ENCODE measurements at places on chromosomes 7 and 10.

DNA sequence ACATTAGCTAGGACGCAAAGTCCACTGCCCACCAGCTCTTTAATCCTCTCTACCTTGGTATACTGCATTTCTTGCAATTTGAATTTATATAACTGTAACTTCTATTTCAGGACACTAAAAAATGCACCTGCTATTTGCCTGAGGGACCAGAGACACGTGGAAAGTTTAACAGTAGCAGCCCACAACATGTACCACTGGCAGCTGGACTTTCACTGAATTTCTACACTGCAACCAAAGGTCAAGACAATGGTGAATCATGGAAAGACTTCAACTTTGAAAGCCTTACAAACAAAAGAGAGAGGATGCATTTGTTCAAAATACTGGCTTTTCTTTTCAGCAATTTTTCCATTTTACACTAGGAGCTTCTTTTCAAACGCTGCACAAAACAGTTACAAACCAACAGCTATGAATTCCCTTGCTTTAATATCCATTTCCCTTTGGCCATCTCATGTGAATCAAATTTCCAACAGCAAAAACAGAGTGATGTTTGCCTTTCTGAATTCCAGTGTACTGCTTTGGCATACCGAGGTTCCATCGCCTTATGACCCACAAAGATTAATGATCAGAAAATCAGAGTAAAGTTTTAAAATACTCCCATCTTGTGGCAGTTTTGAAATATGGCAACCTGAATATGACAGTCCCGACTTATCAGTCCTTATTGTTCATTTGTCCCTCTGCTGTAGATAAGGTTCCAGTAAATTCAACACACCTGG lies 29.9 kb upstream of the HNRNPH3 start:
- DNase-seq: peak; percentile 74

- no peak for DNase-seq
Measured at GRCh38 chr10:115046686-115047236, 46.4 kb upstream of the ATRNL1 start.

DNA sequence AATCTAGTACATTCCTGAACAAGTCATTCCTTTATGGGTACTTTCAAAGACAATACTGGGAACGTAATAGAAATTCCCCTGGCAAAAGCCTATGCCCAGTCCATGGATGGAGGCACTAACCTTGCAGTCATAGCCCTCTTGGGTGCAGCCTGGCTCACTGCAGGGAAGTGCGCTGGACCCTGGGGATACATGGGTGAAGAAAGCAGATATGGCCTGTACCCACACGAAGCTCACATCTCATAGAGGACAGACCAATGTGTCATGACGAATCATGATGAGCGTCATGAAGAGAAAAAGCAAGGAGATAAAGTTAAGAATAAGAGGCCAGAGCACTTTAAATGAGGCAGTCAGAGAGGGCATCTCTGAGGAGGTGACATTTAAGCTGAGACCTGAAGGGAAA lies 11.8 kb downstream of the PRLHR start:
- DNase-seq: no peak

GRCh38 chr7:151616443-151617213 lies 96.9 kb upstream of the RHEB start:
- no peak for DNase-seq

DNA sequence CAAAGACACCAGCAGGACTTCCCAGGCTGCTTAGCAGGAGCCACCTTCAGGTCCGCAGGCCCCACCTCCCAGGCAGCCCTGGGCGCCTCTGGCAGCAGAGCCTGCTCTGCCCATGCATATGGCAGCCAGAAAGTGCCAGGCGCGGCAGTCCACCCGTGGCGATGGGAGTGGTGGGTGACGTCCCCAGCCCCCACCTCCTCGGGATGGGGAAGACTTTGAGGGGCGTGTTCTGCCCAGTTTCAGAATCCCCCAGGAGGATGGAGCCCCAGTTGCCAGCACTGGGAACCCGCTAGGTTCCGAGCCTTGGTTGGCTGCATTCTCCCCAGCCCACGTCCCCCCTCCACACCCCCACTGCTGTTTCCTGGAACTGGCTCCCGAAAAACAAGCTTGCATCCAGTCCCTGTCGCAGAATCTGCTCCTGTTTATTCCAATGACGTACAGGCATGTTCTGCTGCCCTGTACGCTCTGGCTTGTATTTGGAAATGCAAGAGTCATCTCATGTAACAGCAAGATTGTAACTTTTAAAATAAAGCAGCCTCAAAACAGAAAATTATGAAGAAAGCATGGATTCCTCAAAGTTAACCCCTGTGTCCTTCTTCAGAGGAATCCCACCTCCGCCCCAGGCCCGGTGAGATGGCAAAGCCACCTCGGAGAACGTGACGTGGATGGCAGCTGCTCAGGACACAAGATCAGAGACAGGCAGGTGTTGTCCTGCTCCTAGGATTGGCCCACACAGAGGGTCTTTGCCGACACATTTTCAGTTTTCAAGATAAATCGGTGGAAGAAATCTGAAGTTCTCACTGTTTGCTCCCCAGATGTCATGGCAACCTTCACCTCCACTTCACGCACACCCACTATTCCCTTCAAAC lies 87.8 kb upstream of the PPP2R2D start:
- DNase-seq: no peak

GRCh38 chr7:7077945-7078344 lies 104.4 kb upstream of the C1GALT1 start:
- DNase-seq: no peak

GRCh38 chr10:2610946-2611345 lies 456.4 kb upstream of the PFKP start:
- DNase-seq: no peak

DNA sequence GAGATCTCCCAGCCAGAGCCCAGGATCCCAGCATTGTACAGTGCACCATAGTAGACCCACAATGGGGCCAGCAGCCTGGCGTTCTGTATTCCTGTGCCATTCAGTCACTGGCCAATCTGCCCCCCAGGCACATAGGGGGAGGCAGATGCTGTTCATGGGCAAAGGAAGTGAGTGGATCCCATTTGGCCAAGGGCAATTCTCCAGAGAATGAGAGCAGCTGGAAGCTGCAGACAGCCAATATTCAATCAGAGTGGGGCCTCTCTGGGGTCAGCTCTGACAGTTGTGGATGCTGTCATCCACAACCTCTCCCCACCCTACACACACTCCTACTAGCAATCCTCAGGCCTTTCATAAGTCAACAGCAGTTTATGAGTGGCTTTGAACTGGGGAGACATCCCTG lies 17.5 kb downstream of the STEAP1B start:
- DNase-seq: peak; percentile 22

- no peak for DNase-seq
Measured at GRCh38 chr7:26991796-26992195, 104.0 kb downstream of the HOXA1 start.

DNA sequence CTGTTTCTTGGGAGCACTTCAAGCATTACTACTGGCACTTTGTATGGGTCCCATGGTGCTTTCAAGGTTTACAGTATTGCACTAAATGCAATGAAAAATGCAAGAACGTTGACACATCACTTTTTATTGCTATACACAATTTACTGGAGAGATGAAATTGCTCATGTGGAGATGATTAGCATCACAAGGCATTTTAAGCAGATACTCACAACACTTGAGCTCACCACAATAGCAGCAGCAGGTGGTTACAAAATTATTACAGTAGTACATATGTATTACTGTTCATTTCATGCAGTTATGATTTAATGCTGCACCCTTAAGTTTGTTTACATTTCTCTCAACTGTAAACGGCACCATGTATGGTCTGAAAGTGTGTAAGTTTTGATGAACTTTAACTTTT lies 537.7 kb downstream of the GRM8 start:
- DNase-seq: peak; percentile 48

DNA sequence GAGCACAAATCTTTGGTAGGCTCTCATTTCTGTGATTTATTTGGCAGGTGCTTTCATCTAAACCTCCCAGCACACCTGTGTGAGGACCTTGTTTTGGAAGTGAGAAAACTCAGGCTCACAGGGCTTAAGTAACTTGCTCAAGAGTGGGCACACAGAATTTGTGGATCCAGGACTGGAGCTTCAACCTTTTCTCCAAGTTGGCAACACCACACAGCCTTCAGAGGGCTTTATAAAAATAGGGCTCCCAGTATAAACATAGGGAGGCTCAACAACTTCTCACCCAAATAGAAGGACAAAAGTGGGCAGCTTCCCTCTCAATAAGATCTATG lies 182.2 kb upstream of the NEBL start:
- no peak for DNase-seq

GRCh38 chr7:19378345-19378714 lies 233.1 kb upstream of the FERD3L start:
- DNase-seq: peak; percentile 56

GRCh38 chr10:75978213-75978612 lies 546.8 kb downstream of the LRMDA start:
- DNase-seq: no peak

GRCh38 chr7:157543791-157544190 lies 207.0 kb downstream of the DNAJB6 start:
- DNase-seq: no peak

- DNase-seq: no peak
Measured at GRCh38 chr7:94590526-94591162, 65.3 kb downstream of the SGCE start.

GRCh38 chr10:28928484-28928883 lies 251.2 kb downstream of the BAMBI start:
- no peak for DNase-seq

GRCh38 chr7:105610165-105610930 lies 29.1 kb upstream of the EFCAB10 start:
- DNase-seq: no peak

GRCh38 chr7:68420342-68421192 lies 1177.7 kb upstream of the AUTS2 start:
- DNase-seq: no peak

GRCh38 chr10:102335184-102335583 lies 60.3 kb upstream of the NFKB2 start:
- DNase-seq: peak; percentile 43

- no peak for DNase-seq
Measured at GRCh38 chr7:7164591-7164990, 17.8 kb upstream of the C1GALT1 start.

GRCh38 chr7:101315336-101315735 lies 6.3 kb downstream of the IFT22 start:
- DNase-seq: peak; percentile 64

DNA sequence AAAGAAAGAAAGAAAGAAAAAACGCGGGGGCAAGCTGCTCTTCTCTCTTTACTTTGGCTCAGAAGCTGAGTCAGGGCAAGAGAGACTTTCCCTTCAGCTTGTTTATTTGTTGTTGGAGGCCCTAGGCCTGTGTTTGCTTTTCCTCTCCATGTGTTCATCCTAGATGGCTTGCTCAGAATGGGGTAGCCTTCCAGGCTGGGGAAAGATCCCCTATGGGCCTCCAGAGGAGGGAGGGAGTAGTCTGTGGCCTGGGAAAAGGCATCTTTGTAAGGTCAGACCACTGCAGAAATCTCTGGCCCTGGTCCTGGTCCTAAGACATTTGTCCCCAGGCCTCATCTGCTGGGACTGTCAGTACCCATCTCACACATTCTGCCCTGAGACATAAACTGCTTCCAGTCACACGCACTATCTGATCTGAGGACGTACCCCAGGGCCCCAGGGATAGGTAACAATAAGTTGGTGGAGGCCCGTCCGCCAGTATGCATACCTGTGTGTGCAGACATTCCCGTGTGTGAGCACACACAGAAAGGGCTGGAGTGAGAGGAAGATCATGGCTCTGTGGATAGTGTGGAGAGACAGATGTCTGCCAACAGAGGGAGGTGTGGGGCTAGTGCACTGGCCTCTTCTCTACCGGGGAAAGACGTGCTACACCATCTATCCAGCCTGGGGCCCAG lies 4.9 kb upstream of the SCD start:
- DNase-seq: peak; percentile 67

DNA sequence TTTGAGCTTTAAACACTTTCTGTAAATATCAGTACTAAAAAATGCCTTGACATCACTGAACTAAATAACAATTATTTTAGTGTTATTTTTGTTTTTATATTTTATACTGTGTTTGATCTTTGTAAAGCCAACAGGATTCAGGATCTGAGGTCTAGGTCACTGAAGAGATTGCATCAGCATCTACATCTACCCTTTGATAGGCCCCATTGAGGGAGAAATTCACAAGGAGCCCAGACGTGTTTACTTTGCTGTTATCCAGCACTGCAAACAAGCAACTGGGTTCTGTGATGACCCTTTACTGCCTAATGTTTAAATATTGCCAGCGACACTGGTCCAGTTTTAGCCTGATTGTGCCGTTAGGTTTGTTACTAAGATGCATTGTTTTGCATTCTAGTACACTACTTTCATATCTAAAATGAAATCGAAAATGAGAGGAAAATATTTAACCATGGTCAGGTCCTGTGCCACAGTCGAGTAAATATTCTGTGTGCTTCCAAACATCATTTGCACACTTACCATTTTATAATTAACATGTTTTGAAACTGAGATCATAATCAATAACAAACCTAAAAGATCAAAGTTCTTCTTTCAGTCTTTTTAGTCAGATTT lies 48.7 kb downstream of the SP8 start:
- no peak for DNase-seq

DNA sequence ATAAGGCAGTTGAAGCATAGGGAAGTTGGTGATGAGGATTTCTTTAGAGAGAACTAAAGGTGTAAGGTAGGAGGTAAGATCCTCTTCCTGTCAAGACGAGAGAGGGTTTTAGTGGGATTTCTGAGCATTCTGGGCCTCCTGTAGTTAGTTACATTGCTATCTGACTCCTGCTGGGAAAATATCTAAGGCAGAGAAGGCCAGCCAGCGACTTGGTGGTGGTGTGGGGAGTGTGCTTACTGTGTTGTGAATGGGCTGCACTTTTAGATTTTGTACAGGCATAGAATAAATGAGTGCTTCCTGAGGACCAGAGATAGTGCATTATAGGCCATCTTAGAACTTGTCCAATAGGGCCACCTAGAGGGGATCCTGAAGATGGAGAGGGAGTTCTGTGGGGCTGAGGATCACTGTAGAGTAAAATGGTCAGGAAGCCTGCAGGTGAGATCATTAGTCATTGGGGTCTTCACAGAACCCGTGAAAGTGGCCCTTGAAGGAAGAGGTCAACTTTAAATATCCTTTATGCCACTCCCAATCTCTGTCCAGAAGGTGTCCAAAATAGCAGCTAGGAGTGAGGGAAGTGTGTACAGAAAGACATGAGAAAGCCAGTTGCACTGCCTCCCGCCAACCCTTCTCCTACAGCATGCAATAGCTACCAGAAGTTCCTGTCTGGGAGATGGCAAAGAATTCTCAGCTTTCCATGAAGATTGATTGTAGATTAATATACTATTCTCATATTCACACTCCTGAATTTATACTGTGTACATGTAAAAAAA lies 266.6 kb downstream of the POLR1F start:
- DNase-seq: peak; percentile 69

DNA sequence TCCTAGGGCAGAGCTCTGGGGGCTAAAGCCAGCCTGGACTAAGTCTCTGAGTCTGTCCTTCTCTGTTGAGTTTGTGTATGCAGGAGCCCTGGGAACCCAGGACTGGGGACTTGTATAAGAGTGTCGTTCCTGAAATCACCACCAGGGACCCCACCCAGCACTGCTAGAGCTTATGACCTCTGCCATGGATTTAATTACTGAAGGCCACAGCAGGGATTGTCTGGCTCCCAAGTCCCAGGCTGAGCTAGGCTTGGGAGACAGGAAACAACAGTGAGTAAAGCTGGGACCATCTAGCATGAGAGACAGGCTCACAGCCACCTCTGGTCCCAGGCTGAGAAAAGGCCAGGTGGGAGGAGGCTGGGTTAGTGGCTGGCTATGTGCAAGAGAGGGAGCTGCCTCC lies 1.4 kb upstream of the TSPAN15 start:
- DNase-seq: peak; percentile 62

GRCh38 chr10:50614444-50615137 lies 9.2 kb downstream of the SGMS1 start:
- DNase-seq: no peak

Data from myocyte (in vitro differentiated cells).